GOT3 (cell line): ENCODE measurements at places on chromosomes 1 and 21.

GRCh38 chr1:12592496-12592895, 25.5 kb downstream of the DHRS3 start:
- DNase-seq: no peak

GRCh38 chr1:40226192-40226591, 21.5 kb upstream of the TMCO2 start:
- DNase-seq: no peak

DNA sequence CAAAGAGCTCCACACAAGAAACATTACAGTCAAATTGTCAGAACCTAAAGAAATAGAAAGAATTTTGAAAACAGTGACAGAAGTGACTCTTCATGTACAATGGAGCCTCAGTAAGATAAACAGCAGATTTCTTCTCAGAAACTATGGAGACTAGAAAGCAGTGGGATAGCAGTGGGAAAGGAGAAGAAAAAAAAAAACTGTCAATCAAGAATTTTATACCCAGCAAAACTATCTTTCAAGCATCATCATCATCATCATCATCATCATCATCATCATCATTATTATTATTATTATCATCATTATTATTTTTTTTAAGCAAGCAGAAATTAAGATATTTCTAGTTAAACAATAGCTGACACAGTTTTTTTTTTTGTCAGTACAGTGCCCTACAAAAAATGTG, 24.2 kb downstream of the CEP170 start:
- DNase-seq: no peak

- DNase-seq: no peak
These were observed 2.0 kb downstream of the PSEN2 start for GRCh38 chr1:226872437-226872836.

DNA sequence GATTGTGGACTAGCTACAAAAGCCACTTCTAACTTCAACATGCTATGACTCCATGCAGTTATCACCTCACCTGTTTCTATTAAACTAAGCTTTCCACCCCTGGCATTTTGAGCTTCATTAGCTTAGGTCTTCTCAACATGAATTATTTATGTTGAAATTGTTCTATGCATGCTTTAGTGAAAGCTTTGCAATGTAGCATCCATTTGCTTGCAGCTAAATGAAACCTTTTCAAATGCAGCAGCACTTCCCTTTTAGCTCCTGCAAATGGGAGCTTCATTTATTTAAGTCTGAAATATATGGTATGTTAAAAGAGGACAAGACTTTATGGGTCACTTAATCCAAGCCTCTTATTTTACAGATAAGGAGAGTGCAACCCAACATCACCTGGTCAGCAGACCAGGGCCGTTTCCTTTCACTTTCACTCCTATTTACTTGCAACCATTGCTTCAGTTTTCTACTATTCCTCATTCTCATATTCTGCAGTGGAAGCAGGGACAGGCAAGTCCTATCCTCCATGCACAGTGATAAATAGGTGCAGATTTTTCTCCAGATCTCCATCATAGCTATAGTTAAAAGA, 56.4 kb upstream of the SAMSN1 start:
- no peak for DNase-seq

DNA sequence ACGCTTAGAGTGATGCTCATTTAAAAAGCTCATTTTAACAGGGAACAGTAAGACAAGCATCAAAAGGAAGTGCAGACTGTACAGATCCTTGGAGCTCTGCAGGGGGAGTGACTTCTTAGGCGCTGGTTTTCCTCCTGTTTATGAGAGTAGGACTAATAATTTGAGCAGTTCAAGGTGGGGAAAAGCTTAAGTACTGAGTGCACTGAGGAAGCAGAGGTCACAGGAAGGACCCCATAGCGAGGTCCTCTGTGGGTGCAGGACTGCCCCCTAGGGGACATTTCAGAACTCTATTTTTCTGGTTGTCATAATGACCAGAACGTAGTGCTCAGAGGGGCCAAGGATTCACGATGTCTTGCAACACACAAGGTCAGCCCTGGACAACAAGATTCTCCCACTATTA, 112.1 kb downstream of the HLCS start:
- DNase-seq: no peak

DNA sequence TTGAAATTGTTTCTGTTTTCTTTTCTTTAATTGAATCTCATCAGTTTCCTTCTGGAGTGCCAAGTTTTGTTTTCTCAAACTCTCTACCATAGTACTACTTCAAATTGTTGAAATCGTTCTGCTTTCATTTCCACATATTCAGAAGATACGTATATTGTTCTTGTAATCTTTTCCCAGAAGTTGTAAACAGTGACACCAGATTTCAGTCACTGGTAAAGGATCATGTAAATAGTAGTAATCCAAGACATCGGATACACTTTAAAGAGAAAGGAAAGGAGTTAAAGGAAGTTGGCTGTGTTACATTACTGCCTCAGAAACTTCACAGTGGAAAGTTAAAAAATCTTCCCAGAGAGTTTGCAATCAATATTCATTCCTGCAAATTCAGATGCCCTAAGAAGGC, 67.5 kb downstream of the RGL1 start:
- DNase-seq: no peak

GRCh38 chr1:97895278-97895677, 25.6 kb downstream of the DPYD start:
- no peak for DNase-seq

DNA sequence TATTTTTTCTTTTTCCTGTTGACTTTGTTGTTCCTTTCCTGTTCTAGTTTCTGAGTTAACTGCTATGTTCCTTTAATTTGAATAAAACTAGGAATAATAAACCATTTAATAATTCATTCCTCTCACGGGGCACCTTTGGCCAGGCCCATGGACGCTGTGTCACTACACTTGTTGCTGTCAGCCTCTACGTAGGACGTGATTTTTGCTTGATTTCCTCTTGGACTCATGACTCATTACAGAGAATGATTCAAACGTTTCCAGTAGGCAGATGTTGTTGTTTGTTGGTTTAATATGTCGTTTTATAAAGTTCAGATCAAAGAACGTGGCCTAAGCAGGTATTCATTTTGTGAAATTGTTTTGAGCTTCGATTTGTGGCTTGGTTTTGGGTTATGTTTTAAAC, 9.1 kb upstream of the SLC19A1 start:
- DNase-seq: no peak
